AG09319 (cell line): ENCODE measurements at places on chromosomes 5 and 9.

DNA sequence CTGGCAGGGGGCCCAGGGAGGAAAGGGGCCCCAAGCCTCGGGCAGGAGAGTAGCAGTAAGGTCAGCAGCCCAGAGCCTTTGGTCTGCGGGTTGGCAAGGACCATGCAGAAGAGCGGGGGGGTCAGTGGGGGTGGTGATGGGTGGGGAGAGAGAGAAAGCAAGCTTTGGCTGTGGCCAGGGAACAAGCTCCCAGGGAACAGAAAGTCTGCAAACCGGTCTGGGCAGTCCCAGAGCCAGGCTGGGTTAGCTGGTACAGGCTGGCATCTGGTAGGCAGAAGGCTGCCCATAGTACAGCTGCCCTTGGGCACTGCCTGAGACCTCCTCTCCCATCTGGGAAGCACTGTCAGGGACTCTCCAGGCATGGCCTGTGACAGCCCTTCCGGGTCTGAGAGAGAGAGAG lies 10.5 kb upstream of the EPB41L4B start:
- no peak for DNase-seq

DNA sequence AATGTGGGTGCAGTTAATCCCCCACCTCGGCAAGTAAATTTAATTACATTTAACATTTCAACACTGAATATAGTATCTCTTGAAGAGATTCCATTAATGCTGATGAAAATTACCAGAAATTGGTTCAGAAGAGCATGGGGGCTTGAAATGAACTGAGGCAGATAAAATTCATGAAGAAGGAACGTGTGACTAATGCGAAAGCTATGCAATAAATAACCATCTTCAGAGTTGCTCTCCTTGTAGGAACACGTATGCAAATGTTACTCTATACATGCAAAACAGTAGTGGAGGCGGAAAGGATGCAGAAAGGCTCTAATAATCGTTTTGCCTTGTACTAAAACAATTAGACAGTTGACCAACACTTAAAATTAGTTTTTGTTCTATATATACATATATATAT lies 320.2 kb downstream of the CTNND2 start:
- no peak for DNase-seq

DNA sequence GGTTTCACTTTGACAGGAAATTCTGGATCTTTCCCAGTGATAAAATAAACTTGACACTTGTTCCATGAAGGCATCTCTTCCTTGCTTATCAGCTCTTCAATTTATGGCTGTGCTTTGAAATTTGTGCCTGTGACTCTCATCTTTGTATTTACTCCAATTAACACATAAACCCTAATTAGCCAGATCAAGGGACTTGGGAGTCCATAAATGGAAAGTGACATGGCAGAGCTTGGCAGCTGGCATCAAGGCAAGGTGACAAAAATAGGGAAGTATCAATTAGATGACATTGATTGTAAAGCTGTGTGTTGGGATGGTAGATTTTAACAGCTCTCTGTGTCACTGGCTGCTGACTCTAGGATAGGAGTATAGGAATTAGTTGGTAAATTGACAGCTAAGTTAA lies 133.9 kb downstream of the PBX3 start:
- no peak for DNase-seq

DNA sequence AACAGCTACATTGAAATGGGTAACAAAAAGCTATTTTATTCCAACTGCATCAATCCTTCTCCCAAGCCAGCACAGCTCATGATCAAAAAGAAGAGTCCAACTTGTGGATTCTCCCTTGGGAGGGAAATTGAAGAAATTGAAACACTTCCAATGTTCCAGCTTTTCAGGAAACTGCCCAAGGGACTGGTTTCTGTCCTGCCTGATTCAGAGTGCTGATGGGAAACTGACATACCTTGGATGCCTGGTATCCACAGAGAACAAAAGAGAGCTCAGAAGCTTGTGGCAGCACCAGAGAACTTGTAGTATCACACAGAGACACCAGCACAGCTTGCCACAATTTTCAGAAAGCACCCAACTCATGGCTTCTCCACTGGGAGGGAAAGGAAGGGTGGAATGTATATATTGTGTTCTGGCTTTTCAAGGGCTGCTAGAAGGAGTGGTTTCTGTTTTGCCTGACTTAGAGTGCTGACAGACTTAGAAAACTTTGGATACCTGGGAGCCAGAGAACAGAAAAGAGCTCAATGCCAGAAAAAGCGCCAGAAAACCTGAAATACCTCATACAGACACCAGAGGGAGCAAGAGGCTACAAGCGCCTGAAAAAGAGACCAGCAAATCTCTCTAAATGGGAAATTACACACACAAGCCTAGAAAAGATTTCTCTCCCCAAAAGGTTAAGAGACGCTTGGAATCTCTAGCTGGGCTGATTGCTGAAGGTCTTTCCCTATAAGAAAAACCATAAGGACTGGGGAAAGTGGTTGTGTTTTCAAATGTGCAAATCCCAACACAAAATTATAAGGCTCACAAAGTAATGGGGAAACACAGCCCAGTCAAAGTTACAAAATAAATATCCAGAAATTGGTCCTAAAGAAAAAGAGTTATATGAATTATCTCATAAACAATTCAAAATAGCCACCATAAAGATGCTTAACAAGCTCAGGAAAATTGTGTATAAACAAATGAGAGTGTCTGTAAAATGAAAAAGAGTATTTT lies 178.8 kb downstream of the SPOCK1 start:
- peak; percentile 28 for DNase-seq
